RPMI7951 (cell line): ENCODE measurements at places on chromosomes 16 and 17. TPM values are rescaled to one million over a fixed set of nuclear protein-coding genes. Genes with fewer than 3 reads are reported as not detected.

DNA sequence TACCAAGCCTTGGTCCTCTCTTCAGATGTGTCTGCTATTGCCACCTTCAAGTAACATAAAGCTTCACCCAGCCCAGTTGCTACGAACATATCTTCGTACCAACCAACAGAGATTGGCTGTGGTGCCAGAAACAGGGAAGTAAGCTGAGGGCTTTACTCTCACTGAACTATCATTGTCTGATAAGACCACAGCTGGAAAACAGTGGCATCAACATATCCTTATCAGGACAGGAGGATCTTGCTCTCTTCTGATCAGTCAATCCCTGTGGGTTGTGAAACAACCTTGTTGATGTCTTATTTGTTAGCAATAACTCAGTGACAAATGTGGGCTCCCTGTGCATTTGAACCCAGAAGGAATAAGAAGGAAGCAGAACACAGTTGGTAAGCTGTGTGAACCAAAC lies 446.3 kb upstream of the MAF start:
- DNase-seq = no peak

DNA sequence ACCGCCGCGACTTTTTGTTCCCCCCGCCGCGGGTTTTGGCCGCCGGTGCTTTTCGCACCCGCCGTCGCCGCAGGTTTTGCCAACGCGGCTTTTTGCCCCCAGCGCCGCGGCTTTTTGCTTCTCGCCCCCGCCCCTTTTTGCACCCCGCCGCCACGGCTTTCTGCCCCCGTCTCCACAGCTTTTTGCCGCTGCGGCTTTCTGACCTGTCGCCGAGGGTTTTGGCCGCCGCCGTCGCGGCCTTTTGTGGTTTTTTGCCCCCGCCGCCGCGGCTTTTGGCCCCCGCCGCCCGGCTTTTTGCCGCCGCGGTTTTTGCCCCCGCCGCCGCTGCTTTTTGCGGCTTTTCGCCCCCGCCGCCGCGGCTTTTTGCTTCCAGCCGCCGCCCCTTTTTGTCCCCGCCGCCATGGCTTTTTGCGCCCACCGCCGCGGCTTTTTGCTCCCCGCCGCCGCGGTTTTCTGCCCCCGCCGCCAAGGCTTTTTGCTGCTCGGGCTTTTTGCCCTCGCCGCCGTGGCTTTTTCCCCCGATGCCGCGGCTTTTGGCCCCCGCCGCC lies 151.1 kb downstream of the KCNJ18 start:
- DNase-seq = no peak

DNA sequence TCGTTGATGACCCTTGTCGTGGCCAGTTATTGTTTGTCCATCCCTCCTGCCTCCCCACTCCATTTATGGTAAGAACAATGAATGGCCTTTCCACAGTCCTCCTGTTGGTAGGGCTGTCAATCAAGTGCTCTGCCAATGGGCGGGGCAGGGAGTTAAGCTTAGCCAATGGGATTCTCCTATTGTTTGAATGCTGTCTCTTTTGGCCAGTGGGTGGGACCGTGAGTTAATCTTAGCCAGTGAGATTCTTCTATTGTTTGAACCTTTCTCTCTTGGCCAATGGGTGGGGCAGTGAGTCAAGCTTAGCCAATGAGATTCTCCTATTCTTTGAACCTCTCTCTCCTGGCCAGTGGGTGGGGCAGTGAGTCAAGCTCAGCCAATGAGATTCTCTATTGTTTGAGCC lies 85.4 kb downstream of the IRX3 start:
- DNase-seq = no peak

DNA sequence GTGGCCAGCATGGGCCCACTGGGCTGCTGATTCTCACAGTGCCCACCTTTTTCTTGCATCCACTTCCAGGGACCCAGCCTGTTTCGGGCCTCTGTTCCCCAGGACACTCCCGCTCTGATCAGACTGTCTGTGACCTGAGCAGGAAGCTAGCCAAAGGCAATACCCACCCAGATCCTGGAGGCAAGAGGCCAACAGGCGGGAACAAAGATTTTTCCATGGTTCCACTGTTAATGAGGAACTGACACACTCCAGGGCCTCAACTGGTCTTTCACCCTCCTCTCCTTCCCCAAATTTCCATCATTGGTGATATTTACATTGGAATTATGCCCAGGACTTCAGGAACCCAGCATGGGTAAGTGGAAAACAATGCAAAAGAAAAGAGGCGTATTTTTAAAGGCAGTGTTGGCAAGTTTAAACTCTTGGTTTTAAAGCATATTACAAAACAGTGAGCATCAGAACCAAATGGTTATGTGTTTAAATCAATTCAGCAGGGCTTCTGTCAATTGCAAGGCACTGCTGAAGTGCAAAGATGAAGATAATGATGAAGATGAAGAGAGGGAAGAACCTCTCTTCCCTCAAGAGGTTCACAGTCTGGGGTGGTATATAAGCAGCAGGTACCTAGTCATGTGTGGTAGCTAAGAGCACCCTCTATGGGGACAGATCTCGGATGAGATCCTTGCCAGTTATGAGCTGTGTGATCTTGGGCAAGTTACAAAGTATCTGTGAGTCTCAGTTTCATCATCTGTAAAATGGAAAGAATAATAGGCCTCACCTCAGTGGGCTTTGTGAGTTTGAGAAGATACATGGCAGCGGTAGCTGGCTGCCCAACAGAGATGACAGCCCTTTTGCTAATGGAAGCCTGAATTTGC lies 14.4 kb upstream of the ATP2A3 start:
- DNase-seq = peak; percentile 13

- DNase-seq = no peak
These were observed 3.3 kb upstream of the SLC16A3 start for GRCh38 chr17:82225368-82226029.

GRCh38 chr17:34874478-34874877 lies 86.8 kb downstream of the CCT6B start:
- no peak for DNase-seq

DNA sequence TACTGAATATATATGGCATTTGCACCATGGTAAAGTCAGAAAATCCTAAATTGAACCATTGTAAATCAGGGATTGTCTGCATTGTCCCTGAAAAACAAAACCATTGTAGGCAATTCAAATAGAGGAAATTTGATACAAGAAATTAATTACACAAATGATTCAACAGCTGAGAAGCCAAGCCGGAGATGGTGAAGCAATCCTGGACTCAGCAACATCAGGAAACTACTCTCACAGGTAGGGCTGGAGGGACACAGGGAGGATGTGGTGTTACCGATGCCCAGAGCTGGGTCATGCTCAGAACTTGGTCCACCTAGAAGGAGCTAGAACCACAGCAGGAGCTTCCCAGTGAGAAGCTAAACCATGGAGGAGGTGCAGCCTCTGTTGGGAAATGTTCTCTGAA lies 18.5 kb upstream of the SCNN1B start:
- DNase-seq = no peak

Gene BAIAP3
- 1.2 and 2.4 TPM in 2 replicates for total RNA-seq

Gene KRT13
- 0.24 TPM in 1 of 2 replicates, not detected in the other for total RNA-seq

Gene ASGR1
- not detected in 2 replicates for total RNA-seq

Gene CSH1
- total RNA-seq = not detected in 2 replicates

GRCh38 chr17:28524476-28525424 lies 18.6 kb downstream of the FOXN1 start:
- DNase-seq = no peak

- DNase-seq = no peak
These were observed 298.3 kb upstream of the ERCC4 start for GRCh38 chr16:13621639-13622038.

DNA sequence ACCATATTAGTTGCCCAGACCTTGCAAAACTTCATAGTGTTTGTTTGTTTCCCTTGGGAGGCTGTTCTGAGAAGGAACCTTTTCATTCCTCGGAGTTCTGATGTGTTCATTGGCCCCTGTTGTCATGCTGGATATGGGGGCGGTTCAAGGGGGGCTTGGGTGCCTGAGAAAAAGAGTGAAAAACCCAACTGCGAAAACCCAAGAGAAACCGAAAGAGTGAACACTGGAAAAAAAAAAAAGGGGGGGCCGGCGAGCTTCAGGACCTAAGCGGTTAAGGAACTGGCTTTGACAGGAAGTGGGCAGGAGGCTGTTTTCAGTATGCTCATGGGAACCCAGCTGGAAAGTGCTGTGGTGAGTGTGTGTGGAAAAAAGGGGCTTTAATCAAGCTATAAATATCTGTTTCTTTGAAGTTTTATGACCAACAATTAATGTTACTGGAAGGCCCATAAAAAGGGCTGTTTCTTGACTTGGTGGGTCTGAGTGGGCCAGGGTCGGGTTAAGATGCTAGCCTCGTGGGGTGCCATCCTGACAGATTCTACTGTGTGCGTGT lies 510.7 kb downstream of the MAF start:
- DNase-seq = no peak

GRCh38 chr17:36674278-36674650 lies 72.9 kb downstream of the MRM1 start:
- DNase-seq = no peak

- no peak for DNase-seq
These were observed 248.9 kb downstream of the SLC39A11 start for GRCh38 chr17:72843591-72843990.

DNA sequence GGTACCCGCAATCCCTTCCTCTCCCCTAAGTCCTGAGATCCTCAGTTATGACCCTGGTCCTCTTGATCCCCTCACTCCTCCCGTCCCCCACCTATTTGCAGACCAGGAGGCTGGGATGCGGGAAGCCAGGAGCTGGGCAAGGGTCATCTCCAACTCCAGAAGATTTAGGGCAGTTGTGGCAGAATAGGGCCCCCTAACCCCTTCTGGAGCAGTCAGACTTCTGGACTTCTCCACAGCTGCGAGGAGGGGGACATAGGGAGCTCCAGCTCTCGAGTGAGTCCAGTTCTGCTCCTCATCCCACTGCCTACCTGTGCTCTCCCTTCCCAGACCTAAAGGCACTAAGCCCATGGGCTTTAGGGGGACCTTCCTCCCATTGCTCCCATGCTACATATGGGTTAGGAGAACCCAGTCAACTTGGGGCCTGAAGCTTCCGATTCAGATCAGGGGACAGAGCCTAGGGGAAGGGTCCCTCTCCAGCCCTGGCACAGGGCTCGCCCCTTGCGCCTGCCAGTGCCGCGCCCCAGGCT lies 1.3 kb downstream of the WNK4 start:
- DNase-seq = no peak

DNA sequence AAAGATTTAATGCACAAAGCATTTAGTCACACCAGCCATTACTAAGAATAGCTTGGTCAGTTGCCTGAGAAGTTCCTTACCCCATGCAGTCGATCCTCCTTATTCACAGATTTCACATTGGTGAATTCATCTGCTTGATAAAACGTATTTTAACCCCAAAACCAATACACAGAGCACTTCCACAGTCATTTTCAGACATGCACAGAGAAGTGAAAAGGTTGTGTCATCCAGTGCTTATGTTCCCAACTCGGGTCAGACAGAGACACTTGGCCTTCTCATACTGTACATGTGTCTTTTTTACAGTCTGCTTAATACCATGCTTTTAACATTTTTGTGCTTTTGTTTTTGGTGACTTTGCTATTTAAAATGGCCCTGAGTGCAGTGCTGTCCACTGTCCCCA lies 219.7 kb downstream of the SPECC1 start:
- DNase-seq = no peak

- no peak for DNase-seq
These were observed 37.6 kb downstream of the MGAT5B start for GRCh38 chr17:76905836-76906235.

Gene ARSG
- total RNA-seq = 2.3 and 3.0 TPM in 2 replicates

Gene CCL4L2
- total RNA-seq = not detected in 2 replicates

Gene ATP1B2
- not detected in 2 replicates for total RNA-seq

Gene ACE
- 0.68 and 0.72 TPM in 2 replicates for total RNA-seq

Gene OTOA
- not detected in 2 replicates for total RNA-seq

DNA sequence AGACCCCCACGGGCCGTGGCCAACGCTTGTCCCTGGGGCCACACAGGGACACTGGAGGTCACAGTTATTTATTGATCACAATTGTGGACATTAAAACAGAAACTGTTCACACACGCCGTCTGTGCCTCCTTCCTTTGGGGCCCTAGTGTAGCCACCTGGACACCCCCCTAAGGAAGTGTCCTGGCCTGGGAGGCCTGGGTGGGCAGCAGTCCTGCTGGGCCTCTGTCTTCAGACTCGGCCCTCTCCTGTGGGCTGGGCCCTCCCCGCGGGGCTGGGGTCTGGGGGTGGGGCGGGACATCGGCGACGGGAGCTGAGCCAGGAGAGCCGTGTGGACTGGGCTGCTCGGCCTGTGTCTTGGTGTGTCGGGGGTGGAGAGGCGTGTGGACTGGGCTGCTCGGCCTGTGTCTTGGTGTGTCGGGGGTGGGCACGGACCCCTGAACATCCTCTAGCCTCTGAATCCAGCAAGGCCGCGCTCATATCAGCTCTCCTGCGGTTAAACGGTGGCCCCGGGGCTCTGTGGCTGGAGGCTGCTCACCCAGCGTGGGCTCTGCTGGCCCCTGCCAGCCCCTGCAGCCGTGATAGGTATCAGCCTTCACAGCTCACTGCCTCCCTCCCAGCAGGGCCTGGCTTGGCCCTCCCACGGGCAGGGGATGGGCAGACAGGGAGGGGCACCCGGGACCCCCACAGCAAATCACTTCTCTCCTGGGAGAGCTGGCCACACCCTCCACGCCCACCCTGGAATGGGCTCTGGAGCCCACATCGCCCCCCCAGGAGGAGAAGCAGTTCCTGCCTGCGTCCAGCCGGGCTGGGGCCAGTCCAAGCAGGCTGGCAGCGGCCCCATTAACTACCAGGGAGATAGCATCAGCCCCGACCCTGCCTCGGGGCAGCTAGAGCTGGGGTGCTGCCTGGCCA lies 1.1 kb upstream of the NHLRC4 start:
- no peak for DNase-seq

Gene CTRL
- total RNA-seq = 0.24 and 0.98 TPM in 2 replicates

DNA sequence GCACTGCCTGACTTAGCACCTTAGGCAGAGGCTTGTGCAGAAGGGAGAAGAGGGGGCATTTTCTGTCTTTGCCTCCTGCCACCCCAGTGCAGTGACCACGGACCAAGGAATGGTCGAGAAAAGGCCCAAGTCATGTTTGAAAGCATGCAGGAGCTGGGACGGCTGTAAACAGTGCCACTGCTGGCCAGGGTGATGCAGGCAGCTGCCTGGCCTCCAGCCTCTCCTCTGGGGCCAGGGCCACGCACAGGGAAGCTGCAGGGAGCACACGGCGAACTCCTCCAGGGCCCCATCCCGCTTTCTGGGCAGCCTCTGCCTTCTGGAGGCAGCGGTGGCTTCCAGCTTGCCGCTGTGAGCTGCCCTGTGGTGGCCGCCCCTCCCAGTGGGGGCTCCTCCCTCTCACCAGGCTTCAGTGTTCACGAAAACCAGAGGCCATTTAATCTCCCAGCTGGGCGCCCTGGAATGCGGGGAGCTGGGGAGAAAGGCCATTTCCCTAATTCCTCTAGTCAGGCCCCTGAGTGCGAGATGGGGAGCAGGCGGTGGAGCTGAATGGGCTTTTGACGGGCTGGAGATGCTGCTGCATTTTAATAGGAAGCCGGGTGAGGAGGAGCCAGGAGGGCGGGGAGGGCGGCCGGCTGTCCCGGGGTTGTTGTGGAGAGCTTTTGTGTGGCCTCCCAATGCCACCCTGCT lies 28.7 kb upstream of the DNAI2 start:
- no peak for DNase-seq

Gene ALKBH5
- total RNA-seq = 62.8 and 65.1 TPM in 2 replicates

- DNase-seq = no peak
These were observed 3.7 kb upstream of the DPEP2 start for GRCh38 chr16:68003031-68003430.
